ENCODE measurements at places on chromosomes 2 and 18.

DNA sequence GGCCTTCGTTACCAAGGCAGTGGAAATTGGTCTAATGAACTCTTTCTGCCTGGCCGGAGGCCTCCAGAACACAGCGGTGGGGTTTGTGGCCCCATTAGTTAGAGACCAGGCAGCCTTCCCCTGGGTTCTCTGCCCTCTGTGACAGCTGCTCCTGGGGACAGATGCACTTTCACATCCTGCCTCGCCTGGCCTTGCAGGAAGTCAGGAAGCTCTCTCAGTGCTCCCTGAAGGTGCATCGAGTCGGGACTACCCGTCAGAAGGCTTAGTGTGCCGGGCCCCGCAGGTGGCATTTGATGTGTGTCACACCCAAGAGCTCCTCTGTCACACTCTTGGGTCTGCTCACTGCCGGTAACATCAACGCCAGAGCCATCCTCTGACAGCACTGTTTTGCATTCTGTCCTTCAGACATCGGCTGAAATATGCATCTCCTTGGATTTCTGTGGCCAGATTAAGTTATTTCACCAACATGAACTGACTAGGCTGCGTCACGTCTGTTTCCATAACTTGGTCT is 158.3 kb downstream of the LDLRAD4 start:
- DNase-seq = peak; percentile 66

DNA sequence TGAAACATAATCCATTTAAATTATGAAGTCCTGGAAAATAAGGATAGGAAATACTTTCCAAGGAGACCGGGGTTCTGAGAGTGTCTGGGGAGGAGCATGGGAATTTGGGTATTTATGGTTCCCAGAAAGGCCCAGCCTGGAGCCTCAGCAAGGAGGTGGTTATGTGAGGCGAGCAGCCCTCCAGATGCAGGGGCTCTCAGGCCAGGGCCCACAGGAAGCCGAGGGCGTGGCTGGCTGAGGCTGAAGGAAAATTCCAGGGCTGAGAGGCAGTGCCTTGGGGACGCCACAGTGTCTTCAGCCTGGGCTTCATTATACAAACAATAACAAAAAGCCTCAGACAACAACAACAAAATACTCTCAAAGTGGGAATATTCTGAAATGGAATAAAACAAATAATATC is 86.9 kb upstream of the SERPINE2 start:
- no peak for DNase-seq

- DNase-seq = no peak
Observed at GRCh38 chr2:126317790-126318431, 338.0 kb upstream of the GYPC start.

DNA sequence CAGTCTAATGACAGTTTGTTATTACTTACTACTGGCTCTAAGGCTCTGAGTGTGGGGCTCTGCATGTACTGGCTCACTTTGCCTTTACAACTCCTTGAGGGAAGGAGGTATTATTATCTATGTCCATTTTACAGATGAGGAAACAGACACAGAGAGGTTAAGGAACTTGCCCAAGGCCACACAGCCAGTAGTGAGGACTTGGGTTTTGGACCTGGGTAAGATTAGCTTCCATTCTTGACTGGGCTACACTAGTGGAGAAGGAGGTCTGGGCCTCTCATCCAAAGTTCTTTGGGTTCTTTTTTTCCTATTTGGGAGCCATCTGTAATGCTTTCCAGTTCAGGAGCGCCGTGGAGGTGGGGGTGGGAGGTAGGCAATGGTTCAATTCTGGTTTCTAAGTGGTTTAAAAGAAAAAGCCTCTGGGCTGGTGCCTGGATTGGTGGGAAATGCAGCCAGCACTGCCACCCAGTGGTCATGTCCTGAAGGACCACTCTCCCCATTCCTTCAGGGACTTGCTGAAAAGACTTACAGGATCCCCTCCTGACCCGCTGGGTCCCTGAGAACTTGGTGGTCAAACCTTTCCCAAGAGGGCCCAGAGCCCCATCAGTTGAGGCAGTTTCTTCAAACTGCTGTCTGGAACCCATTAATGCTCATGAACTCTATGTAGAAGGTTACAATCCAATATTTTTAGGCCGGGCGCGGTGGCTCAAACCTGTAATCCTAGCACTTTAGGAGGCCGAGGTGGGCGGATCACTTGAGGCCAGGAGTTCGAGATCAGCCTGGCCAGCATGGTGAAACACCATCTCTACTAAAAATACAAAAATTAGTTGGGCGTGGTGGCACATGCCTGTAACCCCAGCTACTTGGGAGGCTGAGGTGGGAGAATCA is 38.6 kb upstream of the NOTO start:
- DNase-seq = peak; percentile 49

GRCh38 chr2:38598991-38599295 is 3.8 kb downstream of the HNRNPLL start:
- no peak for DNase-seq

GRCh38 chr18:52236131-52236530 is 103.9 kb upstream of the DCC start:
- no peak for DNase-seq

GRCh38 chr2:178109813-178110212 is 2.4 kb upstream of the RBM45 start:
- DNase-seq = no peak

DNA sequence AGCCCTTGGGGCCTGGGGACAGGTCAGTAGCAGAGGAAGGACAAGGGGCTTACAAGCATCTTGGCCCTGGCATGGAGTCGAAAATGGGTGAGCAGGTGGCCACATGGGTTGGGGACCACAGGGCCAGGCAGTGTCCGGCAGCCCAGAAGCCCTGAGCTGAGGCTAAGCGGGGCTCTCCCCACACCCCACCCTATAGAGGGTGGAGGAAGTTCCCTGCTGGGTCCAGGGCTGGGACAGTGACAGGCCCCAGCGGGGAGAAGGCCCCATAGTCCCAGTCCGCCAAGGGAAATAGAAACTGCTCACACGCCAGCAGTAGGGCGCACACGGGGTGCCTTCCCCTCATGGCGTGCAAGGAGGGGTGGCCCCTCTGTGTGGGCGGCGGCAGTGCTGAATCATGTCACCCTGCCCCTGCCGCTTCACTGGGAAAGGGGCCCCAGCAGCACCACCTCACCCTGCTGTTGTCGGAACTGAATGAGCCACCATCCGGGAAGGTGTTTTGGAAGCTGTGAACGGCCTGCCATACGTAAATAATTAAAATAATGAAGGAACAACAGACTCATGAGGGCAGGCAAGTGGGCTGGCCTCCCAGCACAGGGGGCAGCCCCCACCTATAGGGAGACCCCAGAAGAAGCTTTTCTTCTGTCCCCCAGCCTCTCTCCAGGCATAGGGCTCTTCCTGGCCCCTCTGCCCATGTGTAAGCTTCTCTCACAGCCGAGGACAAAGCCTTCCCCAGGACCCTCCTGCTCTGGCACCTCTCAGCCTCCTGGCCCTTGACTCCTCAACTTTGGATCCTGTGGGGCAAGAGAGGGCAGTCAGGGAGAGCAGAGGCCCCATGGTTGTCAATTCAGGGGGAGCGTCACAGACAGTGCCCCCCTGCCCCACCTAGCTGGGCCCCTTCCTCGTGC is 12.7 kb upstream of the DUSP2 start:
- peak; percentile 71 for DNase-seq

DNA sequence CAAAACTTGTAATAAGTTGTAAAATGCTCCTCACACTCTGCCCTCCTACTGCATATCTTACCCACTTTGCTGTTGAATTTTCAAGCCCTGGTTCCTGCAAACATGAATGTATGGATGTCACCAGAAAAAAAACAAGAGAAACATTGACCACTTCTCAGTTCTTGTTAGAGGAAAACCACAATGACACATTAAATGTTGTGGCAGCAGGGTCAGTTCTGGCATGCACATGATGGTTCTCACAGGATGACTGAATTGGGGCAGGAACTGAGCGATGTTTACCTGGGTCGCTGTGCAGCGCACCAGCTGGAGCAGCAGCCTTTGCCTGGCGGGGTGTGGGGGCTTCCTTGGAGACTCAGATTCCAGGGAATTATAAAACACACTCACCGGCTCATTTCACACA is 14.0 kb upstream of the PRKCE start:
- no peak for DNase-seq

DNA sequence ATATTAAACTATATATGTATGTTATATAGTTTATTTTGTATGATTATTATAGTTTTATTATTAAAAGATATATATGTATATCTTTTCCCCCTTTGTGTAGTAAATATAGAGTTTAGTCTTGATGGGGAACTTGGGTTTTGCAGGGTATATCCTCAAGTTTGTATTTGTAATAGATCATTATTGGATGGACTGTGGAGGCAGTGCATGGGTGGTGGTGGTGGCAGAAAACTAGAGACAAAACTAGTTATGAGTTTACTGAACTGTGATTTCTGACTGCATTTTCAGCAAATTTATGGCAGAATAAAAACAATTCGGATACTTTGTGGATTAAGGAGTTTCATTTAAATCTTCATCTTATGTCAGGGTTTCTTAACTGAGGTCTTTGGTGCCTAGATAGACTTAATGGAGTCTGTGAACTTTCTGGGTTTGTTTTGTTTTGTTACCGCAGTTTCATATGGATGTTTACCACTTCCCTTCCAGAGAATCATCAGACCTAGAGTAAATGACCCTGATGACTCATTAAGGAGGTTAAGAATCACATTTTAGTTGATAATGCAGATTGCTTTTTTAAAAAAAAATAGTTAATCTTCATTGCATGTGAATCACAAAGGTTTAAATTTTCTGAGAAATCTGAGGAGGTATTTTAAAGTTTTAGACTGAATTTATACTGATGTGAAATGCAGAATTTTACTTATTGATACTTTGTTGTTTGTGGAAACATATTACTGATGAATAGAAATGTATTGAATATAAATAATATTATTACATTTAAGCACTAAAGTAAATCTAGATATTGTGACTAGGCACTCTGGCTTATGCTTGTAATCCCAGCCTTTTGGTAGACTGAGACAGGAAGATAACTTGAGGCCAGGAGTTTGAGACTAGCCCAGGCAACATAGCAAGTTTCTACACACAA is 14.5 kb downstream of the EPC2 start:
- no peak for DNase-seq

DNA sequence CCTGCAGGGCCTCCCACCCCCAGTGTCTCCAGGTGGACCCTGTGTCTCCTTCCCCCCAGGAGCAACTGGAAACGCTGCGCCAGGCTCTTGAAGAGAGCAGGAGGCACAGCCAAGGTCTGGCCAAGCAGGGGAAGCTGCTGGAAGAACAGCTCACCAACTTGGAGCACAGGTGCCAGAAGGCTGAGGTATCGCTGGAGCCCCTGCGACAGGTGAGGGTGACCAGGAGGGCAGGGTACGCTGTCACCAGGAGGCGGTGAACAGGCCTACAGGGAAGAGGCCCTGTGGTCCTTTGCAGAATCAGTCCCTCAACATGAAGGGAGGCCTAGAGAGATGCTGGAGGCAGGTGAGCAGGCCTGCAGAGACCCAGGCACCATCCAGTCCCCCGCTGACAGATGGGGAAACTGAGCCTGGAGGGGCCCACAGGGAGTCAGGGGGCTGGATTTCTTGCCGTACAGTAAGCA is 15.6 kb upstream of the SNED1 start:
- DNase-seq = no peak

GRCh38 chr2:144004742-144005141 is 515.2 kb downstream of the ZEB2 start:
- no peak for DNase-seq

DNA sequence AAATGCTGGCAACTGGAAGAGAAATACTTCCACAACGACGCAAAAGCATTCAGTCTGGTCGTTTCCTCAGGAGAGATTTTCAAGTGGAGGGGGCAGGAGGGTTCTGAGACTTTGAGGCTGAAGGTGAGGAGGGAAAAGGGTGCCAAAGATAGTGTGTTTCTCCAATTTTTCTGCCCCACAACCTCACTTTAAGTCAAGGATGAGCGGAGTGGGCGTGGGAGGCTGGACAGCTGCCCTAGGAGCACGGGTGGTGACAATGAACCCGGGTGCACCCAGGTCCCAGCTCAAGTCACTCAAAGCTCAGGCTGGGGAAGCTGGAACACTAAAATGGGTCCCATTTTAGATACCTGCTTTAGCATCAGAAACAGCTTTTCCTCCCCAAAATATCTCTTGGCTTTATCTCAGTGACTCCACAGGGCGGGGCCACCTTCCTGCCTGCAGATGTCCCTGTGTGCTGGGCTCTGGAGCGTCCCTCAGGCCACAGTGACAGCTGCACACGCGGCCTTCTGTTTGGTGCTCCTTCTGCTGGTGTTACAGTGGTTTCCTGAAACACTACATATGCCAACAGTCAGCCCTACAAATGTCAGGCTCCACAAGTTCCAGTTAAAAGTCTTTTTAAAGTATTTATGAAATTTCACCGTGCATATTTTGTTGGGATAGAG is 1.4 kb upstream of the MBP start:
- no peak for DNase-seq

All from activated CD4-positive, CD25-positive, alpha-beta regulatory T cell (primary cell).